ENCODE measurements at places on chromosomes 2 and 18.

- no peak for DNase-seq
These were observed 78.7 kb downstream of the NCAPH start for GRCh38 chr2:96414161-96414710.

GRCh38 chr2:58207189-58207588, 33.9 kb downstream of the FANCL start:
- DNase-seq, result no peak

- no peak for DNase-seq
These were observed 274.8 kb downstream of the SP3 start for GRCh38 chr2:173690349-173690748.

DNA sequence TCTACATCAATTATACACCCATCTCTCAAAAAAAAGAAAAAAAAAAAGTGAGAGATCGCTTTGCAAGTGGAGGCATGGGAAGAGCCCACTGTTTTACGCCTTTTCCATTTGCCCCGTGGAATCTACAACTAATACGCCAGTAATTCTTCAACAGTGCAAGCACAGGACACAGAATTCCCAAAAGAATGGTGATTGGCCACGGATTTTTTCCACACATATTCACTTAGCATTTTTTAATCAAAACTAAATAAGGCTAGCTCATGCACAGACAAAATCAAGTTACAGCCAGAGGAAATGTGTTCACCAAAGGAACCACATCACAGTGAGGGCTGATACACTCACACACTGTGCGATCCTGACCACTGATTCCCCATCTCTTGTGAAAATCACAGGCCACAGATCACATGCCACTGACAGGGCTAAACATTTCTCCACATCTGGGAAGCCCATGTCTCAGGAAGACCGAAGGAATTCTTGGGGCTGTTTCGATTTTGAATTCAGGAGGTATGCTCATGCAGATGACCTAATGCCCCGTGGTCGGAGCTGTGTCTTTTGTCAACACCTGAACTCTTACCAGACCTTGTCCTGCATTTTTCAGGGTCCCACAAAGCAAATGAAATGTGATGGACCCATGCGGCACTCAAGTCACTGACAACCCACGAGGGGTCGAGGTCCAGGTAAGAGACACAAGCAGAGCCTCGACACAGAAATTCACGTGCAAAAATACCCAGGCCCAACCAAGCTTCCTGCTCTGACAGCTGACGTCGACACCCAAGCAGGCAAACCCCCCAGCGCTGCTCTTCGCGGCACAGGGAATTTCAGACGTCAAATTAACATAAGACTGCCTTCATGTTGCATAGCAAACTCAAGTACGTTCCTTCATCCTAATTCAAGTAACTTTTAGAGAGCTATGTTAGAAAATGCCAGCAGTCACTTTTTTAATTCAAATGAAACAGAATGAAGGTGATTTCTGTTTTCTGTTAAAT, 69.6 kb downstream of the ZNF516 start:
- DNase-seq, result no peak

DNA sequence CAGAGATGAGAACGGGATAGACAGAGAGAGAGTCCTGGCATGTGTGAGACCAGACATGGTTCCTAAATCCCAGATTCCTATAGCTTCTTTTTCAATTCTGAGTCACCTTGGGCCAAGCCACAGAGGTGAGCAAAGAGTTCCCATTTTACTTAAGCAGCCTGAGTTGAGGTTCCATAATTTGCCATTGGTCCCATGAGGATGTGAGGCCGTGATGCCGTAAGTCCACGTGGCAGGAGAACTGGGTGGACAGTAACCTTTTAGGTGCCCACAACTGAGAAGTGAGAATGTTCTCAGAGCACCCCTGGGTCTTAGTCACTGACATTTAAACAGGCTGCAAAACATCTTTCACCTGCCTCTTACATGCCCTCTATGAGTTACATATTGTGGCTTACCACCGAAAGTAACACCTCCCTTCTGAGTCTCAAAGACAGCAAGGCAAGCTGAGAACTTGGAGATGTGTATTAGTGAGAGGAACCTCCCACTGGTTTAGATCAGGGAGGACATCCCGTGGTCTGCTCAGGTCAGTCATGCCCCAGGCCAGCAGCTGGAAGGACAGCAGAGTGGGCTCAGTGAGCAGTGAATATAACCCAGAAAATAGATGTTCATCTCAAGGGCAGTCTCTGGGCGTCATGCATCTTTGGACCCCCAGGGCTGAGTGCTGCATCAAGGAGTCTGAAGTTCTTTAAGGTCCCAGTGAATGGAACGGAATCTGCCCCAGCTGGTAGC, 127.9 kb upstream of the LGALSL start:
- peak; percentile 88 for DNase-seq
